Stomach (tissue), 19 donors: ENCODE measurements at places on chromosomes 5 and 9. TPM values are rescaled to one million over a fixed set of nuclear protein-coding genes. Genes with fewer than 3 reads are reported as not detected.

Gene BRINP1
- total RNA-seq: not detected

Gene SOX30
- not detected for total RNA-seq

- peak; percentile 86 for DNase-seq
- H3K36me3 ChIP-seq: no peaks in the 10 kb centered on the region
- H3K27ac ChIP-seq: no peak overlapping the region
- H3K4me1 ChIP-seq: peaks cover 36% of the 10 kb centered on the region
- H3K4me3 ChIP-seq: no peak overlapping the region
Measured at GRCh38 chr9:121718084-121718483, 66.7 kb downstream of the DAB2IP start.

DNA sequence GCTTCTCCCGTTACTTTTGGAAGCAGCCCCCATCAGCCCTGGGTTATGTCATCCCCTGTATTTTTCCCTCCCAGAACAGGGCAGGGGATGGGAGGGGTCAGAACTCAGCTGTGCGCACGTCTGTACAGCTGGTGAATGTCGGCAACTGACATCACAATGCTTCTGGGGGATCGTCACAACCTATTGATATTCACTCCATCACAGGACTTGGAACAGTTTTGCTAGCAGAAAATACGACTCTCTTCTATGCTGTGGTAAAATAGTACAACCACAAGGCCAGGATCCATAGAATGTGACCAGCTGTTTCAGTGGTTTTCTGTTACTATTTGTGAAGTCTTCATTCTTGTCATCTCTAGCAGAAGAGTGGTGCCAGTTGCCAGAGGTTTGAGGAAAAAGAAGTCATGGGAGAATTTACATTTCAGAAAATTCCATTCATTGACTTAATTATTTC, 77.1 kb upstream of the KLF4 start:
- no peaks in the 10 kb centered on the region for H3K36me3 ChIP-seq
- peaks cover 8% of the 10 kb centered on the region for H3K4me1 ChIP-seq
- no peak overlapping the region for H3K27ac ChIP-seq
- H3K4me3 ChIP-seq: no peak overlapping the region

DNA sequence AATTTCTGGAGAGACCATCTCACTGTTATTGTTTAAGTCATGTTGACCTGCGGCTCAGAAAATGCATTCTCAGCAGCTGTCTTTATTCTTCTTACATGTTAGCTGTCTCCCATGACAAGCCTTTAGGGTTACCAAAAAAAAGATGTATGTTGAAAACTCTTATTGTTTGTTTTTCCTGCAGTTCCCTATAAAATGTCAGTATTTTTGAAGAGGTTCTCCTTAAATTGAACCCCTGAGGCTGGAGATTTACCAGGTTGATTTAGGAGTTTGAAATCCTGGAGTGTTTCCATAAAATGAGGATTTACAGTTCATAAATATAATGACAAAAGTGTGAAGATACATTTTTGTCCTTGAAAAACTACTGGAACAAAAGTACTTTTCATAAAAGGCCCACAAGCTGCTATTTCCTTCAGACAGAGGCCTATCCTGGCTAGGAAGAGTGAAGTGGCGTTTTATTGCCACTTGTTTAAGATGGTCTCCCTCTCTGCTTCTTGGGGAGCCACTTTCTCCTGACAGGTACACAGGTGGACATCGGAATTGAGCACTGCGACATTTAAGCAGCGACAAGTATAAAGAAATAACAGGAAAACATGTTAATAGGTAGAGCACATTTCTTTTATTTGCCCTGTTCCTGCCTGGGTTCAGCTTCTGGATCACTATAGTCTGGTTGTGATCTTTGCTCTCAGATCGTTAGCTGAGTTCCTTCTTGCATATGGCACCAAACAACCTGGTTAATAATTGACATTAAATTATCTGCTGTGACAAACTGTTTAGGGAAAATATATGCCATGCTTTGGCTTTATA, 344.8 kb upstream of the RPS23 start:
- H3K27me3 ChIP-seq: no peaks in the 10 kb centered on the region
- H3K36me3 ChIP-seq: no peaks in the 10 kb centered on the region
- H3K27ac ChIP-seq: no peak overlapping the region
- peak; percentile 24 for DNase-seq

DNA sequence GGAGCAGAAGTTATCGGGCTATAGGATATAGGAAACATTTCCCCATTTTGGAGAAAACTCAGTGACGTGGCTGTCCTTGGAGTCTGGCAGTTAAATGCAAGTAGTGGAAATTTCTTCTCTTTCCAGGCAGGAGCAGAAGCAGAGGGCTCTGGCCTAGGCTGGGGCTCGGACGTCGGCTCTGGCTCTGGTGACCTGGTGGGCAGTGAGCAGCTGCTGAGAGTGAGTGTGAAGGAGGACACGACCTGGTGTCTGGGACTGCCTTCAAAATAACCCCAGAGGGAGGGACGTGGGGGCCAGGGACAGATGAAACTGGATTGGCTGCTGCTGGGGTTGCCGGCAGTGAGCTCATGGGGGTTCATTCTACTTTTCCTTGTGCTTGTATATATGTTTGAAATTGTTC, 79.5 kb downstream of the COL15A1 start:
- no peaks in the 10 kb centered on the region for H3K27me3 ChIP-seq
- no peaks in the 10 kb centered on the region for H3K4me1 ChIP-seq
- no peak overlapping the region for H3K4me3 ChIP-seq

DNA sequence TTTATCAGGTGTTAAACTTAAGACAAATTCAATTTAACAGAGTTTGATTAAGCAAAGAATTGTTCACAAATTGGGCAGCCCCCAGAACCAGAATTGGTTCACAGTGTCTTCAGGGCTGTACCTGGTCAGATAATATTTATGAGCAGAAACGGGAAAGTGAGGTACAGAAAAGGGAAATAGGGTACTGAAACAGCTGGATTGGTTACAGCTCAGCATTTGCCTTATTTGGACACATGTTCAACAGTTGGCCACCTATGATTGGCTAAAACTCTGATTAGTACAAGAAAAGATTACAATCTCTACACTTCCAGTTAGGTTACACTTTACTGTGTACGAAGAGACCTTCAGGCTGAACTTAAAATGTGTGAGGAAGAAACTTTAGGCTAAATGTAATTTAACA, 18.7 kb downstream of the LRRC70 start:
- H3K36me3 ChIP-seq: peaks cover 19% of the 10 kb centered on the region
- DNase-seq: no peak
- no peak overlapping the region for H3K27ac ChIP-seq
- H3K4me3 ChIP-seq: no peak overlapping the region

GRCh38 chr5:99314721-99315120, 385.9 kb upstream of the CHD1 start:
- H3K36me3 ChIP-seq: no peaks in the 10 kb centered on the region
- no peak overlapping the region for H3K27ac ChIP-seq
- peak; percentile 51 for DNase-seq

DNA sequence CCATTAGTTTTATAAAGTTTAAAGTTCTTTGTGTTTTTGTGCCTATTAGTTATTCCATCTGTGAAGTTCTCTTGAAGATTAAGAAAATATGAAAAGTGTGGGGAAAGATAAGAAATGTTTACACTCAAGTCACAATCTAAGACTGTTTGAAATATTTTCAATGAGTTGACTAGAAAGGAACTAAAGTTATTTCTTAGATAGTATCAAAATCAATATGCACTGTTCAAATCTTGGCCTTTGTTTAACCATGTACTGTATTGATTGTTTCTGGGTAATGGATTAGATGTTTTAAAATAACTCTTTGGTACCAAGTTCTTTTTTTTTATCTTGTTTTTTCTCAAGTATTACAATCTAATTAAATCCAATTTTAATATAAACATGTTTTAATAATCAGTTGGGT, 46.0 kb downstream of the SMC5 start:
- H3K27ac ChIP-seq: no peak overlapping the region
- no peak overlapping the region for H3K4me3 ChIP-seq
- no peak for DNase-seq

DNA sequence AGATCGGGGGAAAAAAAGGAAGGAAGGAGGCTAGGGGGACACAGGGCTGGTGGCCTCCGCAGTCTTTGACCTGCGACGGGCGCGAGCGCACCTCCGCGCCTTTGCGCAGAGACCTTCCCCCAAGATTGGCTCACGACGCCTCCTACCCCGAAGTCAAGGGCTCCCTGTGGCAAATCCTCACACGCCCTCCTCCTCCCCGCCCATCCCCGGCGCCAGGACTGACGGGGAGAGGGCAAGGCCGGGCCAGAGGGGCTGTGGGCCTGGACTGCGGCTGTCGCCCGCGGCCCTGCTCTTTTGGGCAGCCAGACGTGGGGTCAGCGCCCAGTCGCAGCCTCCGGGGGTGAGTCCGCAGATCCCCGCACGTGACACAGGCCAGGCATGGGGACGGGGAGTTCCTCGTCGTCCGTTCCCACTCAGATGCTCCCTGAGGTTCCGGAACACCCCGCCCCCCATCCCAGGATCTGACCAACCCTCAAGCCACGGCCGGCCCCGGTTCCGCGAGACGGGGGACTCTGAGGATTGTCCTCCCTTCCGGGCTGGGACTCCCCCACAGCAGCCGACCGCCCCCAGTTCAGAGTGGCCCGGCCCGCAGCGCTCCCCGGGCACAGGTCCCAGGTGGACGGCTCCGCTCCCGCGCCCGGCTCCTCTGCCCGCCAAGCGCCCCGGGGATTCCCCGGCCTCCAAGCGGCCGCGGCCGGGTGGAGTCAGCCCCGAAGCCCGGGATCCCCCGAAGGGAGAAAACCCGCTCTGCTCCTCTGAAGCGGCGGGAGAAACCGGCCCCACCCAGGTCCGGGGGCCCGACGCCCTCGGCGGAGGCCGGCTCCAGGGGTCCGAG, 543 bp upstream of the ANKRD33B start:
- H3K4me1 ChIP-seq: peaks cover 27% of the 10 kb centered on the region
- no peak for DNase-seq
- no peaks in the 10 kb centered on the region for H3K36me3 ChIP-seq
- H3K27ac ChIP-seq: peak overlapping the region; percentile 86
- peak overlapping the region; percentile 74 for H3K4me3 ChIP-seq
- H3K27me3 ChIP-seq: peaks cover 47% of the 10 kb centered on the region

DNA sequence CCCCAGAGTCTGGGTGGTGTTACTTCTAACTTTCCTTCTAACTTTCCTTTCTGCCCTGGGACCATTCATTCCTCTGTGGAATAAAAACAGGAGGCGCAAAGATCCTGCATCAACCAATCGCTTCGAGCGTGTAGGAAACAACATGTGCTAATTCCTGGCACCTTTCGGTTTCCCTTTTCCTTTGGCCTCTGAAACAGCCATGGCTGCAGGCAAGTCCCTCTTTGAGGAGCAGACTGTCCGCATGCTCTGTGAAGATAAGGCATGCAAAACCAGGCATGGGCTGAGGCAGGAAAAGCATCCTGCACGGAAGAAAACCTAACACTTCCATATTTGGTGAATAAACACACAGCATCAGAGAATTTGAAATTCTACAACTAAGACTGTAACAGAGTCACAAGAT, 128.3 kb downstream of the HSD17B3 start:
- H3K4me3 ChIP-seq: no peak overlapping the region
- no peaks in the 10 kb centered on the region for H3K27me3 ChIP-seq
- H3K27ac ChIP-seq: no peak overlapping the region
- no peaks in the 10 kb centered on the region for H3K36me3 ChIP-seq

DNA sequence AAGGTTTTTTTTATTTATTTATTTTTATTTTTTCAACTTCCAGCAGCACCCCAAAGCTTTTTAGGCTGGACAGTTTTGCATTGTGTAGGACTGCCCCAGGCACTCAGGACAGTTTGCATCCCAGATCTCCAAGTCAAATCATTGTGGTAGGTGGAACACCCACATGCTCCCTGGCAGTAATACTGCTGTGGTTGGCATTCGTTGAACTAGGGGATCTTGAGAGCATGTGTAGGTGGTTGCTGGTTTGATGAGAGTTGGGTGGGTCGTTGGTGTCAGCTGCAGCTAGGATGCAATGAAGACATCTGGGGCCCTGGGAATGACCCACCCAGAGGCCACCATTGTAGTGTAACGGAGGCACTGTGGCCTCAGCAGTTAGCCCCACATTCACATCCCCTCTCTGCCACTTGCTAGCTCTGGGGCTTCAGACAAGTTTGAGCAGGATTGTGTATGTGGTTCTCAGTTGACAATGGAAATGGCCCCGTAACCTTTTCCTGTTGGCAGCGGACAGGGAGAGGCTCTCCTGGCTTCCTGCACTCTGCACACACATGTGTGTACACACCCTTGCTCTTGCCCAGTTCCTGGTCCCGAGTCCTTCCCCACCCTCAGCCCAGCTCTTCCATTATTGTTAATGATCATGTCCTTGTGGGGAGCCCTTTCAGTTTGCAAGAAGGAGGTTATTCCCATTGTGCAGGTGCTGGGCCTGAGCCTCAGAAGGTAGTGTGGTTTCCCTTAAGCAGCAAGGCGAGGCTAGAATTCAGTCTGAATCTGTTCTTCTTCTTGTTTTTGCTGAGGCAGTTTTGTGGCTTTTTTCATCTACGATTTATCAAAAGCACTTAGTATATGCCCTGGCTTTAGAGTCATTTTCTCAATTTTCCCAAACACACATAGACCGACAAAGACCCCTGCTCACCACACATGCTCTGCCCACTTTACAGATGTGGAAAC, 46.5 kb downstream of the PPARGC1B start:
- H3K27ac ChIP-seq: peak overlapping the region; percentile 32
- H3K27me3 ChIP-seq: no peaks in the 10 kb centered on the region
- H3K36me3 ChIP-seq: no peaks in the 10 kb centered on the region
- peak; percentile 62 for DNase-seq

DNA sequence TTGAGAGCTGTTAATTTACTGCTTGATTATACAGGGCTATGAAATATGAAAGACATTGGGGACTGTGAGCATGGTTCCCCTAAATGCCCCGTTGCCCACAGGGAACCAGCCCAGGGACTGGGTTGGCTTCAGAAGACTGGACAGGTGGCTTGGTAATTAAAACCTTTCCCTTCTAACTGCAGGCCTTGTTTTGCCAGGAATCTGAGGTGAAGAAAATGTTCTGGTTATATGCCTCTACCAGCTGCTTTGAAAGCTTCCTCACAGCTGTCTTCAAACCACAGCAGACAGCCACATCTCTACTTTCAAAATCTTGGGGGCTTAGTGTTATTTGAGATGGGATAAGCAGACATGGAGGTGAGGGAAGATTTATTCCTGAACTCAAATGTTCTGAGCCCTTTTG, 153.3 kb upstream of the SPRY4 start:
- DNase-seq: no peak
- no peak overlapping the region for H3K4me3 ChIP-seq
- no peaks in the 10 kb centered on the region for H3K36me3 ChIP-seq
- H3K4me1 ChIP-seq: no peaks in the 10 kb centered on the region

DNA sequence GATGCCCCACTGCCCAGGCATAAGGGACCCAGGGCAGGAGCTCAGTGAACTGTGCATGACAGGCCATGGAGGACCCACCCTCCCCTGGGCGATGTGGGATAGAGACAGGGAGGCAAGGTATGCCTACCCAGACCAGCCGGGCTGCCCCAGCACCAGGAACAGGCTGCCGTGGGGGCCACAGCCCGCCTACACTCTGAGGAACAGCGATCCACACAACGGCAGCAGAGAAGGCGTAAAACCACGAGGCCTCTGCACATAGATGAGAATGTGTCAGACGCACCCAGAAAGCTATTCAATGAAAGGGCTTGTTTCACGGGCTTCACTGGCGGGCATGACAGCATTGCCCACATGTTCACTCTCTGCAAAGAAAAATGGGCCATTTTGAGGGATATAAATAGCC, 49.5 kb downstream of the SEMA4D start:
- no peak for DNase-seq
- no peaks in the 10 kb centered on the region for H3K36me3 ChIP-seq
- no peak overlapping the region for H3K4me3 ChIP-seq
- no peak overlapping the region for H3K27ac ChIP-seq
- H3K4me1 ChIP-seq: peaks cover 17% of the 10 kb centered on the region
- H3K27me3 ChIP-seq: no peaks in the 10 kb centered on the region
